WERI-Rb-1 (cell line): ENCODE measurements at places on chromosomes 3 and 15.

DNA sequence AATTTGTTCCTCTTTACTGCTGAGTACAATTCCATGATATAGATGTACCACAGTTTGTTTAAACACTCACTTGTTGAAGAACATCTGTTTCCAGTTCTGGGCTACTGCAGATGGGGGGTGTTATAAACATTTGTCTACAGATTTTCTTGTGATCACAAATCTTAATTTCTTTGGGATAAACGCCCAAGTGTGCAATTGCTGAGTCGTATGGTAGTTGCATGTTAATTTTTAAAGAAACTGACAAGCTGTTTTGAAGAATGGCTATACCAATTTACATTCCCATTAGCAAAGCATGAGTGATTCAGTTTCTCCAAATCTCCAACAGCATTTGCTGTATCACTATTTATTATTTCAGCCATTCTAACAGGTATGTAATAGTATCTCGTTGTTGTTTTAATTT, 242.0 kb upstream of the MRPL3 start:
- no peak for DNase-seq

GRCh38 chr3:106032479-106032878, 163.7 kb upstream of the CBLB start:
- DNase-seq, result no peak

DNA sequence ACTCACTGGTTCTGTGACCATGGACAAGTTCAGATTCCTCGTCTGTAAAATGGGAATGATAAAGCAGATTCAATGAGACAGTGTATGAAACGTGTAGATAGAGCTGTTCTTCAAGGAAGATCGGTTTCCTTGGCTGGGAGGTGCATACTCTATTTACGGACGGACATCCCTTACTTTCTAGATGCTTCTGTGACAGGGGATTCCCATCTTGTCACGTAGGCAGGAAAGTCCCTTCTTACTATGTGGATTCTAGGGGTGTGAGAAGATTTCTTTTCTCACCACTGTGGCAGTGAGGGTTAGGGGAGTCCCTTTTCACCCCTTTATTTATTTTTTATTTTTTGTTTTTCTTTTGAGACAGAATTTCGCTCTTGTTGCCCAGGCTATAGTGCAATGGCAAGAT, 180.9 kb upstream of the TBL1XR1 start:
- no peak for DNase-seq

DNA sequence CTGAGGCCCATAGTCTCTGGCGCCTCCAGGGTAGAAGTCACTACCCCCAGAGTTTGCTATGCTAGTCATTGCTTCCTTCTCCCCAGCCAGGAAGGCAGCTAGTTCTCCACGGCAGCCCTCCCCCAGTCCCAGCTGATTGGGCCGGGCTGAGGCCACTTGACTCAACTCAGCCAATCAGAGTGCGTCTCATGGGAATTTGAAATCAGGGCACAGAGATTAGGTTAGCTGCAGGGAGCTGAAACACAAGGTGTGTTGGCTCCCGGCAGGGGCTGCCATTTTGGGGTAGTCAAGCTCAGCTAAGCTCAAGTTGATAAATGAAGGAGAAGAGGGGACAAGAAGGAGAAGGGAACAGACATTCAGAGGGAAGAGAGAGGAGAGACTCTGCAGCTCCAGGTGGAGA, 32.8 kb downstream of the LINGO1 start:
- peak; percentile 53 for DNase-seq
